AG09319 (cell line): ENCODE measurements at places on chromosomes 3 and 15.

- DNase-seq: no peak
Observed at GRCh38 chr3:129576514-129577352, 29.7 kb downstream of the PLXND1 start.

- no peak for DNase-seq
Observed at GRCh38 chr15:97678656-97679055, 281.8 kb upstream of the ARRDC4 start.

- DNase-seq: no peak
Observed at GRCh38 chr3:149291178-149291577, 42.3 kb downstream of the TM4SF18 start.

- no peak for DNase-seq
Observed at GRCh38 chr3:122615303-122615702, 37.9 kb downstream of the PARP15 start.

DNA sequence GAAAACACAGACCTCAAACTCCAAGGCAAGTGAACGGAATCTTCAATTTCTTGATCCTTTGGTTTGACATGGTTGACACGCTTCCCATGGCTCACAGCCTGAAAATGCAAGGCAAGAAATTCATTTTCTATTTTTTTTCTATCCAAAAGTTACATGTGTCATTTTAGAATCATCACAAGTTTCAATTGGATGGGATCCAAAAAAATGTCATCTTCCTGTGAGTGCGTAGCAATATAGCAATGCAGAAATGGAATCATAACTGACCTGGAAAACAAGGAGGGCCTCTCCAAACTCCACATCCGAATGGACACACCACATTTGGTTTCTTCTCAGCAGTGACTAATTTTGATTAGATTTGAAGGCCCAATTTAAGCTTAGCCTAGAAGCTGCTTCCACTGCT is 175.8 kb upstream of the ATP11B start:
- DNase-seq: no peak
